Trophoblast cell (in vitro differentiated cells and primary cell): ENCODE measurements at places on chromosomes 7 and 10.

DNA sequence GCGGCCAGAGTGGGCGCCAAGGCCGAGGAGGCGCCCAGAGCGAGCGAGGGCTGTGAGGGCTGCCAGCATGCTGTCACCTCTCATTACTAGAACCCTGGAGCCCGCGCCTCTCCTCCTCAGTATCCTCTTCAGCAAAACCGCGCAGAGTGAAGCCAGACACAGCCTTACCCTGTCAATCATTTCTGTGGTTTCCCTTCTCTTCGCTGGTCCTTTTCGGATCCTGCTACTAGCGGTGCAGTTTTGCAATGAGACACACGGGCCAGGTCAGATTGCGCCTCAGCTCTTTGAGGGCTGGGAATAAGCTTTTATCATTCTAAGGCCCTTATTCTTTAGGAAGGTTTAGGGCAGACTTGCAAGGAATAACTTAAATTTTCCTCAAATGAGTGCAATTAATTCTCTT lies 55.5 kb upstream of the FAM171A1 start:
- no peak for DNase-seq

DNA sequence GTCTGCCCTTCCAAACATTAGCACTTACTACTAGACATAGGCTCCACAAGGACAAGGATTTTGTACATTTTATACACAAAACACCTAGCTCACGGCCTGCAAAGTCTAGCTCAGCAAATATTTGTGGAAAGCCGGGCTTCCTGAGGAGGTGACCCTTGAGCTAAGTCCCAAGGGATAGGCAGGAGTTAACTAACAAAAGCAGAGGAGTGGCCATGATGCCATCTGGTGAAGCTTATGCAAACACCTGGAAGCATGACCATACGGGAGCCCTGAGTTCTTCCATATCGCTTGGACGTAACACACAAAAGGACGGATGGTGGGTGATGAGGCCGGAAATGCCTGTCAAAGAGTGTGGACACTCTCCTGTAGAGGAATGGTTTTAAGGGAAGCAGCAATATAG lies 25.9 kb upstream of the YAE1 start:
- DNase-seq: peak; percentile 52

DNA sequence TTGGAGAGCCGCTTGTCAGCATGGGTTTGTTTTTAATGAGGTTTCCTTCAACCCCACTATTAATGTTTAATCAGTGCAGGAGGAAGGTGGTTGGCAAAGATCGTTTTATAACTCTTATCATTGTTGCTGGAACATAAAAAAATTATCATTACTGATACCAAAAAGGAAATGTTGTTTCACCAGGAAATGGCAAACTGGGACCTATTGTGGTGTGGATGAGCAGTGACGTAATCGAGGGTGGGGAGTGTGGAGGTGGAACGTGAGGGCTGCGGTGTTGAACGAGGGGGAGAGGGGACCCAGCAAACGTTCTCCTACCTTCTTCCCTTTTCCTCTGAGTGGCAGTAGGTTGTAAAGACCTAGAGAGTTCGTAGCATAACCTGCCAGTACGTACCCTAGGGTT lies 71.9 kb upstream of the TOMM7 start:
- DNase-seq: no peak

DNA sequence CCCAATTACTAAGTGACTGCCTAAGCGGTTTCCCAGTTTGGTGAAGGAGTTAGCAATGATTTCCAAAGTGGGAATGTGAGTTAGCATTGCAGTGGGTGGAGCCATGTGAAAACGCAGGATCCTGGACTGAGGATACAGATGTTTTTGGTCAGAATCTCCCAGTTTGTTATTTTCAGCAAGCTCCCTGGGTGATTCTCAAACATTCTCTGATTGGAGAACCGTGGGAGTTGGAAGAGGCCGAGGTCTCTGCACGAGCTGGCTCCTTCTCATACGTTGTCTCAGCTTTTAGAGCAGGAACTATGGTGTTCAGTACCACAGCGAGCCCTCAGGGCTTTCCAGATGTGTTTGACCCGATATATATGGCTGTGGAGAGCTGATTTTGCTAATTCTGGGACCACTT lies 396.5 kb upstream of the NPVF start:
- DNase-seq: no peak

- no peak for DNase-seq
These were observed 74.1 kb upstream of the KCNMA1 start for GRCh38 chr10:77711683-77712049.

GRCh38 chr10:77801474-77802161 lies 124.9 kb downstream of the DLG5 start:
- DNase-seq: no peak

DNA sequence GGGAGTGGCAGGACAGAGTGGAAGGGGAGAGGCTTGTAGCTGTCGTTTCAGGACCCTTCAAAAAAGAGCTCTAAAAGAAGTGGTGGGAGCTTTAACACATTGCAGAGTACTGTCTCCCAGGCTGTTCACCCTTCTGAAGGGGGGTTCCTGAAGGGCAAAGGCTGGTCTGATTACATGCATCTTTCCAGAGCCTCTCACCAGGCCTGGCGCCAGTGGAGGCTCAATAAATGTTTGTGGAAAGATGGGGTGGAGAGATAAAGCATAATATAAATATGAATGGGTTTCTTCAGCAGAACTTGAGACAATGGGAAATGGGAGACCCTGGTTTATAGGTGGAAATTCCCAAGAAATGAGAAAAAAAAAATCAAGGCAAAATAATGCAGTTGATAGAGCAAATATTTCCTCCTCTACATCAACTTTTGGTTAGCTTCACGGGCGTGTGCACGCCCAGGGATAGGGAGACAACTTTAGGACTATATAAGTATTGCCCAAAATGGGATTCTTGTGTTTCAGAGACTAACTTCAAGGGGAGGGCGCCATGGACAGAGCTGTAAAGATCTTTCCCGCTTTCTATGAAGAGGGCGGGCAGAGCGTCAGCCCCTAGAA lies 613 bp upstream of the BUB3 start:
- DNase-seq: no peak

DNA sequence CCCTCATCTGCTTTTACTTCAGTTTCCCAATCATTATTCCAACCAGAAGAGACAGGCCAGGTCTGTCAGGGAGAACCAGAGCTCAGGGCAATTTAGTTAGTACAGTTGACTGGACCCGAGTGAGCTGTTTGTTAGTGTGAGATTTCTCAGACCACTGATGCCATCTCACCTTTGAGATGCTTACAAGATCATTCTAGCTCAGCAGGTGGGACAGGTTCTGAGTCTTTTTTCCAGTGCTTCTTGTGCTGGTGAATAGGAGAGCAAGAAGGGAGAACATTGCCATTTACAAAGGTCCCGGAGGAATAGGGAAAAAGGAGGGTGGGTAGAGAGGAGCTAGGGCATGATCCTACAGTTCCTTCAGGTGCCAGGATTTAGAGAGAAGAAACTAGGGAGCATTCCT lies 112.4 kb upstream of the IFRD1 start:
- no peak for DNase-seq

DNA sequence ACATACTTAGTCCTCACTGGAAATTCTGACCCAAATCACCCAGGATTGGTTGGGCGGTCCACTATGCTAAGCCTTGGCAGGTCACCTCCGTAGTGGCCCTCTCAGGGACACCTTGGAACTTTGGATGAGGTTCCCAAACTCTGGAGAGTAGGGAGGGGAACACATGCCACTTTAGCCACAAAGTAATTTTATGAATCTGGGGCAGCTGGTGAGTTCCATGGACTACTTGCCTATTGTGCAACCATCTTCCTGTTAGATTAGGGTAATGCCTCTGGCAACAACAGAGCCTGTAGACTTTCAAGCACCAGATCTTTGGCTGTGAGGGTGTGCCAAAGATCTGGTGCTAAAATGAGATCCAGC lies 77.7 kb downstream of the ITGB8 start:
- peak; percentile 53 for DNase-seq

GRCh38 chr10:103316087-103316486 lies 34.9 kb downstream of the PCGF6 start:
- no peak for DNase-seq

DNA sequence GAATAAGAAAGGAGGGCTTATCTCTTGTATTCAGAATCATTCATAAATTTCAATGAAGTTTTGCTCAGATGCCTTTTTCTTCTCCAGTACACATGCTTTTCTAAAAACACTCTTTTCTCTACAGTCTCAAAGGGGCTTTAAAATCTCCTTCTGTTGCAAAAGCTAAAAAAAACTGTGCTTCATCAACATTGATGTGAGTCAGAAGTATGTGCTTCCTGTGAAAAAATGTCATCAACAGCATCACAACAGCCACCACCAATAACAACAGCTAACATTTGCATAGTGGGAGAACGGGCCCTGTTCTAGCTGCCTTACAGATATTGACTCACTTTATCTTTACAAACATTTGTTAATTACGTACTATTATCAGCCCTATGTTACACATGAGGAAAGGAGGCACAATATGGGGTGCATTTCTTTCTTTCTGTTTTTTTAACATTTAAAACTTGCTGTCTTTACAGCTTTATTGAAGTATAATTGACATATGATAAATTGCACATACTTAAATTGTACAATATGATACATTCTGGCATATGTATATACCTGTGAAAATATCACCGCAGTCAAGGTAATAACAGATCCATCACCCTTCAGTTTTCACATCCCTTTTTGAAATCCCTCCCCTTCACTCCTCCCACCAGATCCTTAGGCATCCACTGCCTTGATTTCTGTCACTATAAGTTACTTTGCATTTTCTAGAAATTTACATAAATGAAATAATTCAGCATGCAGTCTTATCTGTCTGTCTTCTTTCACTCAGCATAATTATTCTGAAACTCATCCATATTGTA lies 1605.4 kb upstream of the LRRTM3 start:
- no peak for DNase-seq

- peak; percentile 83 for DNase-seq
These were observed 5.3 kb downstream of the CFTR start for GRCh38 chr7:117485118-117485620.

DNA sequence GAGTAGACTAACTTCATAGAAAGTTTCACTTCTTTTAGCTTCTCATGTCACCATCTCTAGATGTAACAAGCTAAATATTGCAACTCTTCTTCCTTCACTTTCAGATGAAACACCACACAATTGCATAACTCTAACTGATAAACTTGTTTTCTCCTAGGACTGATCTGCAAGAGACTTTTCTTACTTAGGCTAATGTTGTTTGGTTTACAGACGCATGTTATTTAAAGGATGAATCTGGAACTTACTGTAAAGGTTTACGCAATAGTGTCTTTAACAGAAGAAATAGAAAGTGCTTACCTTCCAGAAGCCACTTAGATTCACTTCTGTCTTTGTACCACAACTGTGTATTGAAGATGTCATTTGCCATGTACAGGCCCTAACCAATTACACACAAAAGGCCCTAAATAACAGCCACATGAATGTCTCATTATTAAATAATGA lies 22.1 kb upstream of the ZC3HAV1 start:
- no peak for DNase-seq

- no peak for DNase-seq
These were observed 263.6 kb upstream of the LRRN3 start for GRCh38 chr7:110827287-110827855.
